ENCODE measurements at places on chromosomes 7 and 10.
A peak's percentile ranks its signal among the peaks of the same experiment; 100 is the strongest.

DNA sequence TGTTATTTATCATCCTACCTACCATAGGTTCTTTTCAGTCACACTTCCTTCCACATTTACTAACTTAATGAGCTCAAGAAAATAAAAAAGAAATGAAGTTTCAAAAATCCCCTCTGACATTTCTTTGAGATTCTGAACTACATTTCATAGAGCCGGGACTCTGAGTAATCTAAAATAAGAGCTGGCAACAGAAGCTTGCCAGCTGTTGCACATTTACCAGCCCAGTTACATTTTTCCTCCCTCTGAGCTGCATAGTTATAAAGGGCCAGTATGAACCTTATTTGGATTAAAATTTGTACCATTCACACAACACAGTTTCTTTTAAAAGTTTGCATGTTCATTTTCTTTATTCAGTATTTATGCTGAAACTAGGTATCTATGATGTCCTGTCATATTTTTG lies 119.5 kb upstream of the CAV2 start:
- no peak for ATAC-seq

DNA sequence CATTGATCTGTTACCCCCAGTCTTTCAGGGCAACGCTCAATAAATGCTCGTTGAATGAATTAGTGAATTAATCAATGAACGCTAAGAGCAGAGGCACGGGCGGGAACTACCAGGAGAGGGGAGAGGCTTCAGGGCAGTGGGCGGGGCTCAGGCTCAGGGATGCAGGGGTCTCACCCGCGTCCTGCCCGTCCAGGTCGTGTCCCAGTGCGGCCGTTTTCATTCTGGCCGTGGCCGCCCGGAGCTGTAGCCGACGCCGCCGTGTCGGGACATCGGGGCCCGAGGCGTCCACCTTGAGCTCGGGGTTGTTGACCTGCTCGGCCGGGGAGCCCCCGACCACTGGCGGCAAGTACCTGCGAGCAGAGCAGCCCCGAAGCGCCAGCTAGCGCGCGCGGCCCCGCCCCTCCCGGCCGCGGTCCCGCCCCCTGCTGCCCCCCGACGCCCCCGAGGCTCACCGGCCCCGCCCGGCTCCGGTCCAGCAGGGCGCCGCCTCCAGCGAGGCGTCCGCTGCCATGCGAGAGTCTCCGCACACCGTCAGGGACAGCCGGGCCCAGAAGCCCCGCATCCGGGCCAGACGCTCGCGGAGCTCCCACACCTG lies 2.8 kb upstream of the GAL3ST4 start:
- ATAC-seq: peak; percentile 41

GRCh38 chr10:67224553-67224952 lies 298.7 kb downstream of the LRRTM3 start:
- no peak for ATAC-seq

GRCh38 chr7:16776053-16776452 lies 22.5 kb downstream of the TSPAN13 start:
- ATAC-seq: no peak

DNA sequence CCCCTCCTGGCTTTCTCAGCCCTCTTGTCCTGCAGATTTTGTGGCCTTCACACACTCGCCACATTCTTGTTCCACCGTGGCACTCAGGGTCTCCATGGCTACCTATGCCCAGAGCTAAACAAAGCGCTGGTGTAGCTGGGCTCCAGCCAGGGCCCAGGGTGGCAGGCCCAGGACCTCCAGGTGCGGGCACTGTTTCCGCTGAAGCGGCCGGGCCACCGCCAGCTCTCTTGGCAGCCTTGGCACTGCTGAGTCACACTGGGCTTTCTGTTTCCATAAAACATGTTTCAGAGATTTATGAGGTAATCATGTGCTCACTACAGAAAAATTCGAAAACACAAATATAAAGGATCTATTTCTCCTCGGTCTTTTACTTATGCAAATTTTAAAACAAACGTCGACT lies 51.3 kb downstream of the AOC1 start:
- peak; percentile 45 for ATAC-seq

DNA sequence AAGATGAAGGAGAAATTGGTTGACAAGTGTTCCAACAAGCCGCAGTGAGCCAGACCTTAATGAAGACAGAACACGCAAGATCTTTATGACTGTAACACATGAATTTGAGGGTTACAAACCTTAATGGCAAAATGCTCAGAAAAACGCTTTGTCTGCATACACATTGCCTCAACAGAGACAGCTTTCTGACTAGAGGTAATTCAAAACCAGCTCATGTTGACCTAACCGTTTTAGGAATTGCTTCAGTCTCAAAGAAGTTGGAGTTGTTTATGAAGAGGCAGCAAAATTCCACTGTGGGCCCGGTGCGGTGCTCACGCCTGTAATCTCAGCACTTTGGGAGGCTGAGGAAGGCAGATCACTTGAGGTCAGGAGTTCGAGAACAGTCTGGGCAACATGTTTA lies 2.2 kb upstream of the GTF2I start:
- ATAC-seq: no peak

DNA sequence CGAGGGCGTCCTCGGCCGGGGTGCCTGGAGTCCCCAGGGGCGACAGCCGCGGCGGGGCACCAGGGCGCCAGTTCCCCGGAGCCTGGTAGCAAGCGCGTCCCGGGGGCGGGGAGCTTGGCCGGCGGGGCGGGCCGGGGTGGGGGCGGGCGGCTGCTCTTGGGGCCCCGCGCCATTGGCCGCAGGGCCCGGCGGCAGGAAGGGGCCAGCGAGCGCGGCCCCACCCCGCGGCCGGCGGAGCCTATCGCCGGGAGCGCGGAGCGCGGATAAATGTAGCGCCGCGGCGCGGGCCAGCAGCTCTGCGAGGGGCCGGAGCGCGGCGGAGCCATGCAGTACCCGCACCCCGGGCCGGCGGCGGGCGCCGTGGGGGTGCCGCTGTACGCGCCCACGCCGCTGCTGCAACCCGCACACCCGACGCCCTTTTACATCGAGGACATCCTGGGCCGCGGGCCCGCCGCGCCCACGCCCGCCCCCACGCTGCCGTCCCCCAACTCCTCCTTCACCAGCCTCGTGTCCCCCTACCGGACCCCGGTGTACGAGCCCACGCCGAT lies at the start of gene HHEX:
Gene HHEX (plus strand): TSS at position 293 of the 548 bp plus-strand sequence. CDS start 32 bp downstream, at position 325.
- ATAC-seq: peak; percentile 89

- no peak for ATAC-seq
Observed at GRCh38 chr7:28203508-28204240, 23.1 kb upstream of the JAZF1 start.

DNA sequence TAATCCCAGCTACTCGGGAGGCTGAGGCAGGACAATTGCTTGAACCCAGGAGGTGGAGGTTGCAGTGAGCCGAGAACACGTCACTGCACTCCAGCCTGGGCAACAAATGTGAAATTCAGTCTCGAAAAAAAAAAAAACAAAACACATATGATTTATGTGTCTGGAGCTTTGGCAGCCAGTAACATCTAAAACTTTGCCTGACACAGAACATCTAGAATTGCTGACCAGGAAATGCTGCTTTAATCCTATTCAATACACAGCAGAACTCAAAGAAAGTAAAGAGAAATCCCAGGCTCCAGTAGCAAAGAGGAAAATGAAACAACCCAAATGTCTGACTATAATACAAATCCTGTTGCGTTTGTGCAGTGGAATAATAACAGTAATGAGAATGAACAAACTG lies 4.5 kb upstream of the CCDC6 start:
- ATAC-seq: no peak

DNA sequence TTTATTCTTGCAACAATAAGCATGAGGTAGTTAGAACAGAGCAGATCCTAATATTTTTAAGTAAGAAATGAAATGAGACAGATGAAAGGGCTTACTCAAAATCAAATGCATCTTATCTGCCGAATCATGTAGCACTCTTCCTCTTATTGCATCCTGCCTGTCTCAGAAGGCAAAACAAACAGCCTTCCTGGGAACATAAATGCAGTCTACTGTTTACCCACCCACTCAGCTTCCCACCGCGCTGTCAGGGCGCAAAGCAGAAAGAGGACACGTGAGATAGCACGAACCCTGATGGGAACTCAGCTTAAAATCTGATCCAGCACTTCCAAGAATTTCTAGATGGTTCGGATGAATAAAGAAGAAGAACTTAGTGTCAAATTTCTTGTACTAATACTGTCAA lies 114.4 kb upstream of the CDK1 start:
- no peak for ATAC-seq

- peak; percentile 81 for ATAC-seq
Observed at GRCh38 chr7:22676385-22676784, 50.6 kb upstream of the IL6 start.

DNA sequence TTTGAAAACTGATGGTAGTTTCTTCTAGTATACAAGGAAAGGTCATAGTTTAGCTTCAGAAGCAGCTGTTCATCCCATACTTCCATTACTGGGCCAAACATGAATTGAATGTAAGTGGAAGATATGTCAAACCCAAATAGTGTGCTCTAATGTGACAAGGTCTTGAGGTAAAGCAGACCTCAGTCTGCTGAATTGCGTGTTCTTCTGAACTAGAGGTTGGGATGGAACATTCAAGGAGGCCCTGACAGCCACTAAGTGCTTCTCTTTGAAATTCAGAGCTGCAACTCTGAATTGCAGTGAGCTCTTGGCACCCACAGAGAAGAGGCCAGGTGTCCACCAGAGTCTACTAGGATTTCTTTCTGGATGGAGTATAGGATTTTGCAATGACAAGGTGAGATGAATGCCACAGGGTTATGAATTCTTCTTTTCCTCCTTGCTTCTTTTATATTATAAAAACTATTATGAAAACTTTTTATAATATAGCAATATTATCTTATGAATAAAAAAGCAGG lies 98.5 kb downstream of the IDE start:
- ATAC-seq: no peak

DNA sequence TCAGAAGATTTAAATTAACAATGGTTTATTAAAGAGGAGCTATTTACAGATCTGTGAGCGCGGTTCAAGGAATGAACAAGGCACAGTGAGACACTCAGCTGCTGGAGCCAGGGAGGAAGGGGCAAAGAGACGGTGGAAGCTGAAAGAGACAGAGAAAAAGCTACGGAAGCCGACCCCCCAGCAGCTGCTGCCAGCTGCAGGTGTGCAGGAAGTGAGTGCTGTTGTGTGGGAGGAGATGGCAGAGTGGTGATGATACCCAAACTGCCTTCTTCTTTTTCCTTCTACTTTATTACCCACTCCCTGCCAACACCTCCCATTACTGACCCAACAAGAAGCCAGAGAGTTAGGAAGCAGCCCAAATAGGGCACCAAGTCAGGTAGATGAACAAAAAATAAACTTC lies 41.9 kb upstream of the MBL2 start:
- ATAC-seq: no peak
